Hematopoietic multipotent progenitor cell (in vitro differentiated cells): ENCODE measurements at places on chromosomes 3 and 15.
A peak's percentile ranks its signal among the peaks of the same experiment; 100 is the strongest.

DNA sequence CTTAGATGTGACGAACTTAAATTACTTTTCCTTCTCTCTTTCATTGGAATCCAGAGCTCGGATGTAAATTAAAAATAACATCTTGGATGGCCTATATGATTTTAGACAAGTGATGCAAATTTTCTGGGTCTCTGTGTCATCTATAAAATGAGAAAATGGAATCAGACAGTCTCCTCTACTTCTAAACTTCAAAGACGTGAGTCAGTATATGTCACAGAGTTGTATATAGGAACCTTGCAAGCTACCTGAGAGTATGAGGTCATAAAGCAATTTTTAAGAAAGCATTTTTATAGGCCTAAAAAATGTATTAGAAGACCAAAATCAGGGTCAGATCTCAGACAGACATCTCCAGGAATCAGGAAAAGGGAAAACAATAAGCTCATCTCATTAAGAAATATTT is 128.3 kb downstream of the TBL1XR1 start:
- no peak for DNase-seq

GRCh38 chr3:28877912-28878311 is 403.0 kb upstream of the RBMS3 start:
- no peak for DNase-seq

- DNase-seq = no peak
Measured at GRCh38 chr3:69065318-69065964, 13.3 kb upstream of the TMF1 start.

DNA sequence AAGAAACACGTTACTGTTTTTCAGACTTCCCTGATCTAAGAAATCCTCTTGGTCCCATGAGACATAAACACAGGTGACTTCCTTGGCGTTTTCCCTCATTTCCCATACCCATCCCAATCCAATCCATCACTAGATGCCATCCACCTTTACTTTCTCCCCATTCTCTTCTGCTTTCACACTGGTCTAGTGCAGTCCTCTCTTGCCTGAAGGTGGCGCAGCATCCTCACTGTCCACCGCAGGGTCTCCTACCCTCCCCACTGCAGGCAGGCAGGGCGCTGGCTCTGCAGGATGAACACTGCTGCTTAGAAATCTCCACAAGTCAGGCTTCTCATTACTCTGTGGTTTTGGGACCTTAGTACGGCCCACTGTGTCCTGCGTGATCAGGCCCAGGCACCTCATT is 58.2 kb downstream of the RAB7A start:
- peak; percentile 84 for DNase-seq

DNA sequence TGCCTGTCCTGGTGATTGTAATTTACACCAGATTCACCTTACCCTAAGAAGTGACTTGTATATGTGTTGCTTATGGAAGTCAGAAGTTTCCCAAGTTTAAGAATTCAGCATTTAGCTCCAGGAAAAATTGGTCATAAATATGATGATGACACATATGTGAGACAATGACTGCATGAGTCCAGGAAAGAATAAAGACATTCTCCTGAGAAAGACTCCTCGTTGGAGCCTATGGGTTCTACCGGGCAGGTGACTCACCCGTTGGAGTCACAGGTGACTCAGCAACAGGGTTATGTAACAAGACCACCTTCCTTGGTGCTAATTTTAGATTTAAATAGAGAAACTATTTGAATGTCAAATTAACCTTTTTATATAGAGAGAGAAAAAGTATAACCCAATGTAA is 662.4 kb downstream of the FHIT start:
- DNase-seq = no peak

GRCh38 chr3:14267976-14268375 is 89.4 kb downstream of the LSM3 start:
- no peak for DNase-seq

- DNase-seq = no peak
Measured at GRCh38 chr3:156728267-156728985, 54.0 kb downstream of the TIPARP start.

- no peak for DNase-seq
Measured at GRCh38 chr3:154102225-154102624, 19.0 kb upstream of the ARHGEF26 start.

DNA sequence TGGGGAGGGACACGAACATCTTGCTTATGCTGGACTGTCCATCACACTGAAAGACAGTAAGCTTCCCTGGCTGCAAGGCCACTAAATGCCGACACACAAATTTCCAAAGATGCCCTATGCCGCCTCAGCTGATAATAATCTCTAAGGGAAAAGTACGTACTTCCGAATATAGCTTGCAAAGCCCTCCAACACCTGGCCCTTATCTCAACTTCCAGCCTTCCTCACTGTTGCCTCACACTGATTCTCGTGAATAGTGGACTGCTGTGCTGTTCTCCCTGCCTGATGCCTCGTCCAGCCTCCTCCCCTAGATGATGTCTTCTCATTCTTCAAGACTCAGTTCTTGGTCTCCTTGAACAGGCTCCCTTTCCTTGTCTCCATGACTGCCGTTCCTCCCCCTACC is 72.3 kb downstream of the CD47 start:
- DNase-seq = no peak

DNA sequence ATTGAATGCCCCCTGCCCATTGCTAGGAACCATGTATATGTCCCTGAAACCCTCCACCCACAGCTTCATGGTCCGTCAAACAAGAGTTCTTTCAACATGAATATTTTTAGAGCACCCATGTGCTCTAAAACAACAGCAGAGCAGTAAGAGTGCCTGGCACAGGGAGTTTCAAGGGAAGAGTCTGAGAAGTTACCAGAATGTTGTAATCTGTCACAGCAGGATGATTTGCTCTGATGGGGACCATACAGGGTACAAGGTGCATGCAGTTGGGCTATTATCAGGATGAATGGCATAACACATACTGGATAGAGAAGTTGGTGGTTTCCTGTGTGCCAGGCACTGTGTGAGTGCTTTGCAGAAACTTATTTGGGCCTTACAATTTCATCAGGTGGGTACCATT is 27.8 kb upstream of the FLNB start:
- peak; percentile 29 for DNase-seq

- DNase-seq = no peak
Measured at GRCh38 chr15:27061739-27062138, 90.8 kb downstream of the GABRG3 start.

GRCh38 chr3:115784739-115785536 is 161.6 kb downstream of the GAP43 start:
- peak; percentile 4 for DNase-seq

- no peak for DNase-seq
Measured at GRCh38 chr3:99526921-99527320, 111.5 kb upstream of the COL8A1 start.

DNA sequence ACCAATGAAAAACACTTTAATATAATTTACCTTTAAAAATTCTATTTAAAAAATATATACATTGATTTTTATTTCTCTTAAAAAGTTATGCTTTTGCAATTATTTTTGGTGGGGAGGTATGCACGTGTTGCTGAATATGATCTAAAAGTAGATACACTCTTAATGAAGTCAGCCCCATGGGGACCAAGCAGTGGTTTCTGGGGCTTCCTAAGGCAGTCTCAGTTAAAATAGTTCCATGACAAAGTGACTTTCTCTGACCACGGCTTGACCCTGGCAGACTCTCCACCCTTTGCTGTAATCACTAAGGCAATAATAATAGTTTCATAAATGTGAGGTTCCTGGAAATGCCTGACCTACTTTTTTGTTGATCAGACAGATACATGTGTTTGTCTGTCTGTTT is 50.4 kb downstream of the CCR4 start:
- DNase-seq = no peak
